ENCODE measurements at places on chromosomes 4 and X.

DNA sequence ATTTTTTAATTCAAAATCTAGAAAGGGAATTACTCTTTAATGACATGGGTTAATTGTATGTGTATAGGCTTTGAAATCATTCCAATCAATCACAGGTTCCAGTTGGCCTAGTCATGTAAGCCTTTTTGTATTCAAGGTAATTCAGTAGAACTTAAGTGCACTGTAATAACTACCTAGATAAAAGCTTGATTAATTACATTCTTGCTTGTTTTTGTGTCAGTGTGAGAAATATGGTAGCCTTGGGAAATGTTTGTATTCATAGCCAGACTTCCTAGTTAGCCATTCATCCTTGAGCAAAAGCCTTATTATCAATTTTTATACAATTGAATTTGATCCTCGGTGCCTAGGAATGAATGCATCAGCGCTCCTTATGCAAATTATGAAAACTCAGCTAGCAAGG lies 33.5 kb downstream of the TKTL2 start:
- no peak for DNase-seq

- no peak for DNase-seq
Measured at GRCh38 chr4:184550476-184550875, 76.1 kb upstream of the IRF2 start.

GRCh38 chr4:134465417-134465816 lies 263.8 kb upstream of the PABPC4L start:
- DNase-seq, result no peak

GRCh38 chrX:13574600-13574999 lies 5.2 kb downstream of the EGFL6 start:
- DNase-seq, result no peak

GRCh38 chrX:8946563-8946962 lies 87.4 kb downstream of the FAM9B start:
- no peak for DNase-seq

GRCh38 chr4:173177232-173177631 lies 8.6 kb downstream of the GALNT7 start:
- DNase-seq, result no peak

- no peak for DNase-seq
Measured at GRCh38 chr4:71602289-71602900, 181.5 kb downstream of the GC start.

DNA sequence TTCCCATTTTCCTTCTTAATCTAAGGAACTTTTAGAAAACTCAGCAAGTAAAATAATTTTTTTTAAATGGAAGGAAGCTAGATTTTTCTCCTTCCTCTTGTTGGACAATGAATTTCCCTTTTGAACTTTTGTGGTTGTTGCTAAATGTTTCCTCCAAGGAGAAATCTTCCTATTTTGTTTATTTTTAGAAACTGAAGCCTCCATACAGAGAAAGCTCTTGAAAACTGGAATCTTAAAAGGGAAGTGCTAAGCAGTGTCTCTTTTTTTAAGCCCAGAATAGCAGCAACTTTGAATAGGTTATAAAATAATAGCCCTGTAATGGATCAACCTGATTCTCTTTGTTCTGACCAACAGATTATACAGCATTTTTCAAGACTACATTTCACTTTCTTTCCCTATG lies 15.1 kb upstream of the DCLK2 start:
- DNase-seq, result no peak

- no peak for DNase-seq
Measured at GRCh38 chr4:186348433-186348832, 82.4 kb downstream of the F11 start.

- DNase-seq, result no peak
Measured at GRCh38 chr4:137631605-137632004, 99.3 kb upstream of the PCDH18 start.

DNA sequence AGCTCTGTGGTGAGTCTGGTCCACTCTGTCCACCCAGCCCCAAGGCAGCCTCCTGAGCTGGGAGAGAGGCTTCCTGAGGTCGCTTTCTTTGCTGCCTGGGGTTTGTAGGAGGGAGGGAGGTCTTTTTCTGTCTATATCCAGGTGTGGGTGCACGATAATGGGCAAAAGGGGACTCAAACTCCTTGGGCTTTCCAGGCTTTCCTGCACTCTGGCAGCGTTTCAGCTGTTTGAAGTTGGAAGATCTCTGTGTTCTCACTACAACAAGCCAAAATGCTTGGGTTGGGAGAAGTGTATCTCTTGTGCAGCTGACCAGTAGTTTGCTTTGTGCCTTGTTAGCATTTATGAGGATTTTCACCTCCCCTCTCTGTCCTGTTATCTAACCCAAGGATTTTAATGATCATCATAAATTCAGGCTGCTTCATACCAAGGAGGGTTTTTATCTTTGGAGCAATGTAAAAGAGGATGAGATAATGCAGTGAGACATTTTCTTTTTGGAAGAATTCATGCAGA lies 126.3 kb downstream of the REPS2 start:
- DNase-seq, result no peak

DNA sequence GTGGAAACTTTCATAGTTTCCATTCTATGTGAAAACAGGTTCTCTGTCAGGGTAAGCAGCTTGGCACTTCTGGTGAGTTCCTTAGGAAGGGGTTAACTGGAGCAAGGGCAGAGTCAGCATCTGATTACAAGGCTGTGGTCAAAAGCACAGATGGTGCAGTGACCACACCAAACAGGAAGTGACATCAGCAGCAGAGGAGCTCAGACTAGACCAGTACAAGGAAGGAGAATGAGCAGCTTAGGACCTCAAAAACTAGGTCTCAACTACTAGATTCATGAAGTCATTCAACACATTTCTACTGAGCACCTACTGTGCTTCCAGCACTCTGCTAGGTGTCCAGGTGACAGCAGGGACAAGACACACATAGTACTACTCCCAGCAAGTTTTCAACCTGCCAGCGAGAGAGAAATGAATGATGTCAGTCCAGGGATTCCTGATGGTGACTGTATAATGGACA lies 130.2 kb downstream of the AMELX start:
- DNase-seq, result no peak

GRCh38 chr4:110510277-110510676 lies 34.3 kb downstream of the ENPEP start:
- DNase-seq, result no peak

DNA sequence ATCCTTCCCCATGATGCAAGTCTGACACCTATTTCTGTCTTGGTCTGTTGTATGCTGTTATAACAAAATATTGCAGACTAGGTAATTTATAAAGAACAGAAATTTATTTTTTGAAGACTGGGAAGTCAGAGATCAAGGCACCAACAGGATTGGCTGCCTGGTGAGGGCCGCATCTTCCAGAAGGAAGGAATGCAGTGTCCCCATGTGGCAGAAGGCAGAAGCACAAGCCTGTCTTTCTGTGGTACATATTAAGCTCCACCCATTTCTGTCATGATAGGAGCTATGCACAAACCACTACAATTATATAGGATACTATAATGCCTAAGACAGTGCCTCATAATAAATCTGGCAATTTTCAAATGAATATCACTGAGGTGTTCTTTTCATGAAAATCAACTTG lies 502.3 kb upstream of the DIAPH2 start:
- DNase-seq, result peak; percentile 0

GRCh38 chrX:24257011-24257410 lies 56.9 kb downstream of the SUPT20HL2 start:
- DNase-seq, result no peak
